ENCODE measurements at places on chromosomes 7 and 10.

DNA sequence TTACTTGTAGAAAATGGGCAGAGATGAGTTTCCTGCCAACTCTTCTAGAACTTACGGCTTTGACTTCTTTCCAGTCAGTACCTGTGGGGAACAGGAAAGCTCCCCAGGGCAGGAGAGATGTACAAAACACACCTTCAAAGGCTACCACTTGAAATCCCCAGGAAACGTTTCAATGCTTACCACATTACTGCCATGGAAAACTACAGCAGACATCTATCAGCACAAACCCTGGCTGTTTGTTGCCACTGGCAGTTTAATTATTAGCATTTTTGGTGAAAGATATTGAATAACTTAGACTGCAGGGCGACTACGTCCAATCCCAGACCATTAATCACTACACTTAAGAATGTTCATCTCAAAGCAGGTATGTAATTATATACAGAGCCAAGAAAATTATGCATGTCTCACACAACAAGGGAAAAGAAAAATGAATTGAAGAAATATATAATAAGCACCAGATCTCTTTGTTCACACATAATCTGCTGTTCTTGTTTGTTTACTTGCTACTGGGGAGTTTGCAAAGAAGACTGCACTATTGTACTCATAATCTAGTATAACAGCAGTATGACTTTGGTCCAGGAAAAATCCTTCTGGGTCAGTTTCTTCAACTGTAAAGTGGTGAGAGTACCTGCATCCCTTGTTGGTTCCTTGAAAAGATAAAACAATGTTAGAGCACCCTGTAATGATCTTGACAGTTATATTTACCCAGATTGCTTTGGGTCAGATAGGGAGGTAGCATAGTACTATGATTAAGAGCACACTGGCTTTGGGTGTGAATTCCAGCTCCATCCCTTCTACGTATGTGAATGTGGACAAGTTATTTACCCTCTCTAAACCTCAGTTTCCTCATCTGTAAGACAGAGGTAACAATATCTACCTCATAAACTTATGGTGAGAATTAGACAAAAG, 138.3 kb downstream of the DOCK4 start:
- DNase-seq, result no peak

DNA sequence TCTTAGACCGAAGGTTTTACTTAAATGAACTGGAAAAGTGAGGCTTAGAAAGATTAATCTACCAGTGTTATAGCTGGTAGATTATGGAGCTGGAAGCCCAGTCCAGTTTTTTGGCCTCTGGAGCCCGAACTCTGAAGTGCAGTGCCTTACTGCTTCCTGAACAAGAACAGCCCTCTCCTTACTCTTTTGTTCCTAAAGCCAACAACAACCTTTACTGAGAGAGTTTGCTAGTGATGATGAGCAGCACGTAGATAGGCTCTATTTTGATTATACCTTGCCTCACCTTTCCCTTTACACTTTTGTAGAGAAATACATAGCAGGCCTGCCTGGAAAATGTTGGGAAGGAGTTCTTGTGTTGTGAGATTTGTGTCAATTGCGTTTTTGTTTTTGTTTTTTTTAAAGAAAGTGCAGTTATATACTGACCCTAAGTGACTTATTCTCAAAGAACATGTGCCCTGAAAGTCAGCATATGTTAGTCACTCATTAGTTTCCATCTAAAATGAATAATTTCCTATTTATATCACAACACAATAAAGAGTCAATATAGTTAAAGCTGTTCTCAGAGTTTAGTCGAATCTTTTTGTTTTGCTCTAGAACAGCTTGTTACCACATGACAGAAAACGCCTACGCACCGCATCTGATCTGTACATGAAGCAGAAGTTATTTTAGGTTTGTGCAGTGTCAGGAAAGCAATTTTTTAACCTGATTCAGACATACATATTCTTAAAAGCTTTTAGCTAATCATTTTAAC, 33.0 kb downstream of the PLEKHA1 start:
- DNase-seq, result no peak

GRCh38 chr7:131934452-131934851, 378.0 kb upstream of the PODXL start:
- peak; percentile 8 for DNase-seq

- no peak for DNase-seq
These were observed 149.8 kb downstream of the NSUN6 start for GRCh38 chr10:18501629-18502028.

DNA sequence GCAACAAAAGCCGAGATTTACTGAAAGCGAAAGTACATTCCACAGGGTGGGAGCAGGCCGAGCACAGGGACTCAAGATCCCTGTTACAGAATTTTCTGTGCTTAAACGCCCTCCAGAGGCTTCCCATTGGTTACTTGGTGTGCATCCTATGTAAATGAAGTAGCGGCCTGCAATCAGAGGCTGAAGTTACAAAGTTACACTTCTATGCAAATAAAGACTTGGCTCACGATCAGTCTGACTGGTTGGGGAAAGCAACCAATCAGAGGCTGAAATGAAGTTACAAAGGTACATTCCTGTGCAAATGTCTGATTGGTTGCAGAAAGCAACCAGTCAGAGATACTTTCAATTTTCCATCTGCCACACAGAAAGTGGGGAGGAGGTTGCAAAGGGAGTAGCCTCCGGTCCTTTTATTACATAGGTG, 4.1 kb downstream of the ACBD7 start:
- no peak for DNase-seq

GRCh38 chr7:121546632-121547543, 150.8 kb upstream of the FAM3C start:
- DNase-seq, result no peak
